Activated CD8-positive, alpha-beta T cell treated with anti-CD3 and anti-CD28 coated beads for 36 hours (primary cell): ENCODE measurements at places on chromosomes 5 and 9.

DNA sequence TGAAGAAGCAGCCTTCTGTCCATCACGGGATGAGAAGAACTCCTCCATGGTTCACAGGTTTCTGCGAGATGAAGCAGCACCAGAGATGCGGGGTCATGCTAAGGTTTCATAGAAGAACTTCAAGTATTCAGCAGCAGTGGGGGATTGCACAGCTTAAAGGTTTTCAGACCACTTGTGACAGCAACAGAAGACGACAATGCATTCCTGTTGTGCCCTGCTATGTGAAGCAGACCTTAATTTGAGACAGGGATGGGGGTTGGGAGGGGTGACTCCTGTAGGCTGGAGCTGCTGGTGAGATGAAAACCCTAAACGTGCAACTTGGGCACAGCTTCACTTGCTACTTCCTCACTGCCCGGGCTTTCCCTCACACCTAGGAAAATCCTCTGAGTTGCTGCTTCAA is 256.0 kb downstream of the SLIT3 start:
- no peaks in the 10 kb centered on the region for H3K36me3 ChIP-seq
- no peak overlapping the region for H3K27ac ChIP-seq

DNA sequence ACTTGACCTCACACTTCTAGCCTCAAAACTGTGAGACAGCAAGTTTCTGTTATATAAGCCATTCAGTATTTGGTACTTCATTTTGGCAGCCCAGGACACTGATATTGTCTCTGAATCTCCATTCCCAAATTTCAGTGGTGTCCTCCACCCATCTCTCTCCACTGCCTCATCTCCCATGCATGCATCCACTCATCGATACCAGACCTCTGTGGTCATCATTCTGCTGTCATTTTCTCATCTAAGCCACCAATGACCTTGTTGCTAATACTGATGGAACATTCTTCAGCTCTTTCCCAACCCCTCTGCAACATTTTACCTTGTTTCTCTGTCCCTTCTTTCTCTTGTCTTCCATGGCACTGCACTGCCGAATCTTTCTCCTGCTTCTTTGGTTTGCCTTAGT is 221.8 kb downstream of the SNX18 start:
- H3K27ac ChIP-seq = no peak overlapping the region
- no peak for DNase-seq
- H3K4me3 ChIP-seq = no peak overlapping the region

DNA sequence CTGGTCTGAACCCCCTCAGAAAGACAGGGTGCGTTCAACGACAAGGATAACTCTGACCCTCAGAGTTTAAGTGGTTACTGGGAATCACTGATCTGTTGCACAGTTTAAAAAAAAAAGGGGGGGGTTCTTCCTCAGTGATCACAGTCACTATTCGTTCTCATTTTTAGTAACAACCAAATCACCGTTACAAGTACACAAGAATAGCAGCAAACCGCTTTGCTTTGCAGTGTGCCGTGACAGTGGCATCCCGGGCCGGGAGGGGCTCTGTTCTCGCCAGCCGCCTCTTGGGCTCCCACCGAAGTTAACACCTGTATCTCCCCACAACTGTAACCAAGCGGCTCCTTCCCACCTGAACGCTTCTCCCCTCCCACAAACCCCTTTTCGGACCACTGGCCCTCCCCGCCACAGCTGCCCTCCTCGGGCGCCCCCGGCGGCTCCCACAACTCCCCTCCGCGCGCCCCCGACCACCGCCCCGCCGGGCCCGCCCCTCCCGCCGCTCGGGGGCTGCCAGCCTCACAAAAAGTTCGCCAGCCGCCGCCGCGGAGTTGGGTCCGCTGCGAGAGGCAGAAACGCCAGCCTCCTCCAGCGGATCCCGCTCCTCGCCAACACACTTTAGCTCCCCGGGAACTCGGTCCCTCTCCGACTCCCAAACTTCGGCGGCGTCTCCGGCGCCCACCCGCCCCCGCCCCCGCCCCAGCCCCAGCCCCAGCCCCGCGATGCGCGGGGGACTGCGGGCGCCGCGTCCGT is 1.2 kb downstream of the SSBP2 start:
- DNase-seq = peak; percentile 67
- H3K27ac ChIP-seq = peak overlapping the region; percentile 81
- peaks cover 30% of the 10 kb centered on the region for H3K4me1 ChIP-seq
- peak overlapping the region; percentile 84 for H3K4me3 ChIP-seq
- no peaks in the 10 kb centered on the region for H3K36me3 ChIP-seq
- H3K27me3 ChIP-seq = peaks cover 3% of the 10 kb centered on the region

DNA sequence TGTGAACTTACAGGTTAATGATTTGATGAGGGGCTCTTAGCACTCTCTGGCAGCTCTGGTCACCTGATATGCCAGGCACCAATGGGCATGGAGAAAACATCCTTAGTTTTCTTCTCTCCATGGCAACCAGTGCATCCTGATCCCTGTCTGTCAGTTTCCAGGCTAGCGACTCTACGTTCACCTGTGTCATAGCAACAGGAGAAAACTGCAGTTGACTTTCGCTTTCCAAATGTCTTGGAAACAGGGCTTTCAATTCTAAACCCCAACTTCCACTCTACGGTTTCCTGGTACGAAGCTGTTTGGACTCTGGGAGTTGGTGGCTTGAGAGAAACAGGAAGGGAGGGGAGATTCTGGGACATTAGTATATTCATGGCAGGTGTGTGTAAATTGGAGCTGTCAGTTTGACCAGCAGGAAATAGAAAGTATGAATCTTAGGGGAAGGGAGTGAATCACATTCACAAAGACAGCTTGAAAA is 74.4 kb downstream of the SLC28A3 start:
- DNase-seq = peak; percentile 11
- H3K36me3 ChIP-seq = no peaks in the 10 kb centered on the region
- H3K4me3 ChIP-seq = peak overlapping the region; percentile 4
- peaks cover 13% of the 10 kb centered on the region for H3K4me1 ChIP-seq
- H3K27me3 ChIP-seq = peaks cover 15% of the 10 kb centered on the region
- H3K27ac ChIP-seq = no peak overlapping the region

GRCh38 chr9:81268048-81268447 is 421.3 kb downstream of the TLE1 start:
- no peaks in the 10 kb centered on the region for H3K4me1 ChIP-seq
- no peak overlapping the region for H3K27ac ChIP-seq
- no peak for DNase-seq
- no peaks in the 10 kb centered on the region for H3K27me3 ChIP-seq
- no peak overlapping the region for H3K4me3 ChIP-seq
- no peaks in the 10 kb centered on the region for H3K36me3 ChIP-seq

- H3K27me3 ChIP-seq = no peaks in the 10 kb centered on the region
- no peaks in the 10 kb centered on the region for H3K36me3 ChIP-seq
- H3K4me1 ChIP-seq = no peaks in the 10 kb centered on the region
Observed at GRCh38 chr5:106142116-106142515, 1528.6 kb downstream of the EFNA5 start.

- no peak overlapping the region for H3K27ac ChIP-seq
- no peak for DNase-seq
- H3K36me3 ChIP-seq = no peaks in the 10 kb centered on the region
- peaks cover 35% of the 10 kb centered on the region for H3K27me3 ChIP-seq
Observed at GRCh38 chr9:133003071-133003461, 24.6 kb downstream of the GFI1B start.

DNA sequence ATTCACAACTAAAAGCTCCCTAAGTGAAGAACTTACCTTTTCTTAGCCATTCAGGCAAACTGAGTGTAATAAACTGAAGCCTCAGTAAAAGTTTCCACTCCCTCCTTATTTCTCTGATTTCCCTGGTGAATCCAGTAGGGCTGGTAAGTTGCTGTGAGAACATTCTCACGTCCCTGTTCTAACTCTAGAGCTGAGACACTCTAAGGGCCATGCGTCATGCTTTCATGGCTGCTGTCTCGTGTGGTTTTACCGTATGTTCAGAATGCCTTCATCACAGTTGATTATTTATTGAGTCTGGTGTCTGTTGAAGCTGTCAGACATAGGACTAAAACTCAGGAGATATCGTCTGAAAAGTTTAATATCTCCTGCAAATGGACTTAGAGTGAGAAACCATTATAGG is 1.3 kb downstream of the OR2S2 start:
- peaks cover 4% of the 10 kb centered on the region for H3K27me3 ChIP-seq
- no peak overlapping the region for H3K4me3 ChIP-seq
- DNase-seq = no peak
- no peak overlapping the region for H3K27ac ChIP-seq

GRCh38 chr5:80711938-80712337 is 57.2 kb upstream of the DHFR start:
- H3K4me3 ChIP-seq = no peak overlapping the region
- H3K27me3 ChIP-seq = no peaks in the 10 kb centered on the region
- no peak overlapping the region for H3K27ac ChIP-seq
- H3K36me3 ChIP-seq = peaks cover 27% of the 10 kb centered on the region
- H3K4me1 ChIP-seq = peaks cover 17% of the 10 kb centered on the region

DNA sequence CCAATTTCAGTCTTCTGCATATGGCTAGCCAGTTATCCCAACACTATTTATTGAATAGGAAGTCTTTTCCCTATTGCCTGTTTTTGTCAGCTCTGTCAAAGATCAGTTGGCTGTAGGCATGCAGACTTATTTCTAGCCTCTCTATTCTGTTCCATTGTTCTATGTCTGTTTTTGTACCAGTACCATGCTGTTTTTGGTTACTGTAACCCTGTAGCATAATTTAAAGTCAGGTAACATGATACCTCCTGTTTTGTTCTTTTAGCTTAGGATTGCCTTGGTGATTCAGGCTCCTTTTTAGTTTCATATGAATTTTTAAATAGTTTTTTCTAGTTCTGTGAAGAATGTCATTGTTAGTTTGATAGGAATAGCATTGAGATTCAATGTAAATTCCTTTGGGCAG is 104.9 kb upstream of the SLCO6A1 start:
- no peak overlapping the region for H3K4me3 ChIP-seq
- no peaks in the 10 kb centered on the region for H3K36me3 ChIP-seq
- H3K27me3 ChIP-seq = peaks cover 2% of the 10 kb centered on the region
- no peak for DNase-seq
- no peak overlapping the region for H3K27ac ChIP-seq
- H3K4me1 ChIP-seq = no peaks in the 10 kb centered on the region

DNA sequence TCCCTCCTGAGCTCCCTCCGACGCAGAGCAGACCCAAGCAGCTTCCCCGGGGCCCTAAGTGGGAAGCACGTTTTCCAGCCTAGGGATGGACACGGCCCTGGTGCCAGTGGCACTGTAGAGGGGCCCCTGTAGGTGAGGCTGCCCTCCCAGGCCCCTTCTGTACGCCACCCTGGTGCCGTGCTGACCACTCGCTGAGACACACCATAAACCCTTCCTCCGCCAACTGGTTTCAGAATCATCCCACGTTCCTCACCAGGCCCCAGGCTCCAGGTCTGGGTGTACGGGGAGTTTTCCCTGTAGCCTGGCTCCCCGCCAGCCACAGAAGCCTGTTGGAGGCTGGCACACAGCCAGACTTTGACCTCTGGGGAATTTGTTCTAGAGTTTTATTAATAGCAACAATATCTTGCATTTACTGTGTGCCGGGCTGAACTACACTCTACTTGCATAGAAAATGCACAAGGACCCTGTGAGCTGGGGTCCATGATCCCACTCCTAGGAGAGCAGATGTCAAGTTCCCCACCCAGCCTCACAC is 18.2 kb upstream of the WDR38 start:
- H3K4me3 ChIP-seq = no peak overlapping the region
- H3K36me3 ChIP-seq = no peaks in the 10 kb centered on the region
- no peaks in the 10 kb centered on the region for H3K4me1 ChIP-seq
- no peak for DNase-seq

GRCh38 chr9:116572095-116572748 is 114.9 kb upstream of the TRIM32 start:
- H3K36me3 ChIP-seq = no peaks in the 10 kb centered on the region
- H3K4me1 ChIP-seq = no peaks in the 10 kb centered on the region
- no peak overlapping the region for H3K4me3 ChIP-seq
- no peaks in the 10 kb centered on the region for H3K27me3 ChIP-seq
- H3K27ac ChIP-seq = no peak overlapping the region
